ENCODE measurements at places on chromosomes 12 and 14.

DNA sequence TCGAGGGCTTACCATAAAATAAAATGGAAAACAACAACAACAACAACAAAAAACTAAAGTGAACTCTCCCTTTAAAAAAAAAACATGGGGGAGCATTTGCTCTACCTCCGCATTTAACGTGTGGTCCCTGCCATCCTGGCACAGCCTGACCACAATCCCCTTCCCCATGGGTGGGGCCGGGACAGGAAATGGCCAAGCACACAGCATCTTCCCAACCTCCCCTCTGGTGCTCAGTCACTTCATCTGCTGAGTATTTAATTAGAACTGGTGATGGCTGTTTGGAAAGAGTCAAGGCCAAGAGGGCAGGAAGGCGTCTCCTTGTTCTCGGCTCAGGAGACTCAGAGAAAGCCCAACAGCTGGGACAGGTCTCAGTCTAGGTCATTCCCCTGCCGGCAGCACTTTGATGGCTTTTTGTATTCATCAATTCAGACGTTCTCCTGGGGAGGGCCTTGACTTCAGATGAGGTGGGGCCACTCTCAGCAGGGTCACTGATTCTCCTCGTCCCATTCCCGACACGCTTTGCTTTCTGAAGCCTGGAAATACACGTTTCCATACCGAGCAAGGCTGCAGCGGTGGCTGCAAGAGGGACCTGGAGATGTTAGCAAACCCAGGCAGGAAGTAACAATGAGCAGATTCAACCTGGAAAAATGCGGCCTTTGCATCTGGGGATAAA lies 44.4 kb downstream of the ANO2 start:
- DNase-seq = no peak

- no peak for DNase-seq
Measured at GRCh38 chr12:115617391-115617790, 660.1 kb downstream of the MED13L start.

GRCh38 chr14:45373877-45374276 lies 120.9 kb upstream of the MIS18BP1 start:
- DNase-seq = no peak

- no peak for DNase-seq
Measured at GRCh38 chr12:132239796-132240668, 89.4 kb downstream of the GALNT9 start.

- DNase-seq = no peak
Measured at GRCh38 chr14:72075649-72076334, 143.6 kb downstream of the RGS6 start.

- no peak for DNase-seq
Measured at GRCh38 chr12:50598321-50598862, 93.6 kb downstream of the DIP2B start.

GRCh38 chr12:122865268-122866231 lies 30.3 kb downstream of the HIP1R start:
- peak; percentile 34 for DNase-seq

DNA sequence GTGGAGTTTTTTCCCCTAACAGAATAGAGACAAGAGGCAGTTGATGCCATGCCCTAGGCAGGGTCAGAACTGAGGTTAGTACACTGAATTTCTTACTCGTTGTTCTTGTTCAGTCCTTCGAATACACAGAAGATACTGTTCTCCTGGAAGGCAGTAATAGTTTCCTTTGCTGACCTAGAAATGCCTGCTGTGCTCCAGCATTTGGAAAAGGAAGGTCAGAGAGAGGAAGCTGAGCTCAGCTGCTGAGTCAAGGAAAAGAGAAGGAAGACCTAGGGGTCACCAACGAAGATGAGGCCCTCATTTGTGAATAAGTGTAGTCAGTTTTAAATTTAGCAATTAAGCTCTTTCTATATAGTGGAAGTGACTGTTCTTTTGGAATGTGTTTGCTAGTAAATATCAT lies 100.1 kb downstream of the CRADD start:
- DNase-seq = no peak

- DNase-seq = no peak
Measured at GRCh38 chr14:89477391-89477790, 60.4 kb upstream of the FOXN3 start.

GRCh38 chr14:53126731-53127130 lies 26.4 kb downstream of the DDHD1 start:
- DNase-seq = no peak

GRCh38 chr12:131454418-131455217 lies 256.3 kb upstream of the SFSWAP start:
- DNase-seq = peak; percentile 59

- DNase-seq = no peak
Measured at GRCh38 chr14:79265366-79265946, 945.8 kb downstream of the DIO2 start.

GRCh38 chr12:22350886-22351285 lies 16.4 kb upstream of the ST8SIA1 start:
- no peak for DNase-seq

GRCh38 chr12:2456813-2457186 lies 338.0 kb upstream of the FKBP4 start:
- peak; percentile 65 for DNase-seq

DNA sequence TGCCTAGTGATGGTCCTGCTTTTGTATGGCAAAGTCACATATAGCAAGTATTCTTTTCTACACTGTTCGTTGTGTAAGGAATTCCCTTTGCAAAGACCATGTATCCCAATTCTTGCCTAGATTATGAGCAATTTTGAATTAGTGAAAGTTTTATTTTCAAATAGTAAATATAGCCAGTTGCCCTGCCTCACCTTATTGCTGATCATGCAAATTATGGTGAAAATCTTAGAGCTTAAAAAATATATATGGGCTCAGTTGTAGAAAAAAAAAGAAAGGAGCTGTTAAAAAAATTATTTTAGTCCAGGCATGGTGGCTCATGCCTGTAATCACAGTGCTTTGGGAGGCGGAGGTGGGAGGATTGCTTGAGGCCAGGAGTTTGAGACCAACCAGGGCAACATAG lies 18.8 kb downstream of the SRP54 start:
- DNase-seq = no peak

- DNase-seq = peak; percentile 22
Measured at GRCh38 chr12:4974217-4974616, 64.5 kb downstream of the KCNA1 start.

DNA sequence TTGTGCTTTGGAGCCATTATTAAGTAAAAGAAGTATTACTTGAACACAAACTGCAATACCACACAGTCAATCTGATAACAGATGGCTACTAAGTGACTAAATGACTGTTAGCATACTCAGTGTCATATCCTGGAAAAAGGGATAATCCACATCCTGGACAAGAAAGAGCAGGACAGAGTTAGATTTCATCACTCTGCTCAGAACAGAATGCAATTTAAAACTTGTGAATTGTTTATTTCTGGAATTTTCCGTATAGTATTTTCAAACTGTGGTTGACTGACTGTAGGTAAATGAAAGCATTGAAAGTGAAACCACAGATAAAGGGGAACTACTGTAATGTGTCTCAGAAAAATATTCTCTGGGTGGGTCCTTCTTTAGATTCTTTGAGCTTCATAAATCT lies 458.8 kb downstream of the TMEM117 start:
- no peak for DNase-seq
